ENCODE measurements at places on chromosomes 1 and 21. TPM values are rescaled to one million over a fixed set of nuclear protein-coding genes. Genes with fewer than 3 reads are reported as not detected.

DNA sequence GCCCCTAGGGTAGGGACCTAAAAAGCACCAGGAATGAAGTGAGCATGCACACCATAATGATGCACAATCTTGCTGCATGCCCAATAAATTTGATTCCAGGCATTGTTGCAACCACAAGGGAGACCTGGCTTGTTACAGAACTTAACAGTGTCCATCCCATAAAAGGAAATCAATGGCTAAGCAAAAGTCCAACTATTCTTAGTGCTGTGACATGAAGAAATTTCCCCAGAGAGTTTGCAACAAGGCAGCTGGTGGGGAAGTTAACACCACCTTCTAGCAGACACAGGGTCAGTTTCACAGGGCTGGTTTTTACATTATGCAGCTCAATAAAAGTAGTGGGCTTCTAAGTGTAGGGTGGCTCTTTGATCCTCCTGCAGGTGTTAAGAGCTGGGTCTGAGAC, 221.1 kb downstream of the KCNJ6 start:
- H3K36me3 ChIP-seq = no peaks in the 10 kb centered on the region
- H3K4me1 ChIP-seq = no peaks in the 10 kb centered on the region
- H3K27me3 ChIP-seq = peaks cover 10% of the 10 kb centered on the region
- no peak overlapping the region for H3K27ac ChIP-seq
- no peak overlapping the region for H3K4me3 ChIP-seq

GRCh38 chr1:152855661-152856060, 4.1 kb upstream of the LCE7A start:
- H3K36me3 ChIP-seq = no peaks in the 10 kb centered on the region
- no peak overlapping the region for H3K27ac ChIP-seq
- DNase-seq = no peak
- H3K4me1 ChIP-seq = no peaks in the 10 kb centered on the region
- H3K4me3 ChIP-seq = no peak overlapping the region

DNA sequence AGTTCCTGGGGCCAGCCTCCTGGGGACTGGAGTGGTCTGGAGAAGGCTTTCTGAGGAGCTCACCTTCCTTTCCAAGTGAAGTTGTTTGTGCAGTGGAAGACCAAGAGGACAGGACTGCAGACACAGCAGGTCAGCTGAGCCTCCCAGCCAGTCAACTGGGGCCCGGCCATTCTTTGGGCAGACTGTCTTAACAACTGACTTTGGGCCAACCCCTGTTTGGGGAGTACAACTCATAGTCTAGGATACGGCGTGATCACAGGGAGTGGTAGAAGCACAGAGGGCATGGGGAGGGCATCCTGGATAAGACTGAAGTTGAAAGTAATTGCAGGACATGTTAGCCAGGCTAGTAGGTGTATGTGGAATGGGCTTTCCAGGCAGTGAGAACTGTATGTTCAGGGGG, 50.3 kb downstream of the PGM1 start:
- no peaks in the 10 kb centered on the region for H3K27me3 ChIP-seq
- H3K36me3 ChIP-seq = peaks cover 51% of the 10 kb centered on the region
- H3K4me3 ChIP-seq = no peak overlapping the region
- no peak for DNase-seq
- no peak overlapping the region for H3K27ac ChIP-seq
- H3K4me1 ChIP-seq = peaks cover 8% of the 10 kb centered on the region

Gene CA6
- 2.2 TPM for total RNA-seq

Gene VWA5B1
- not detected for total RNA-seq

All from activated T-helper 1 cell treated with anti-CD3 and anti-CD28 coated beads, Interleukin-12 subunit alpha, Interleukin-12 subunit beta, Interleukin-2, Interleukin-4 antibody, amounts not matched to agents 30 ng/mL and 10 ng/mL and 1 ng/mL, durations not matched to agents 14 hours and 24 hours and 36 hours (primary cell).